ENCODE measurements at places on chromosomes 4 and X.

DNA sequence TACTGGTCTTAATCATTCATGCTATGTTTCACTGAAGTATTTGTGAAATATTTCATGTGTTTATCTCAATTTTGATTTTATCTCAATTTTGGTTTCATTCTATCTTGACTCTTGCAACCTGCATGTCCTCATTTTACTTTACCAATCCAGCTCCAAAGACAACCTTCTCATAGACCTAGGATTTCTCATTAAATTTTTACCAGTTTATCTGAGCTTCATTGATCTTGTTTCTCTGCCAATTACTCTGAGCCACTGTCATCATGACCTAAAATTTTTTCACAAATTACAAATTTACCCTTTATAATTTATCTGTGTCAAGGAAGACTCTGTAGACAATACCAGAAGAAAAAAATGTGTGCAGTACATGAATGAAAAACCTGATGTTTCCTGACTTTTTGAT, 18.6 kb upstream of the UGT2B17 start:
- no peak for DNase-seq

DNA sequence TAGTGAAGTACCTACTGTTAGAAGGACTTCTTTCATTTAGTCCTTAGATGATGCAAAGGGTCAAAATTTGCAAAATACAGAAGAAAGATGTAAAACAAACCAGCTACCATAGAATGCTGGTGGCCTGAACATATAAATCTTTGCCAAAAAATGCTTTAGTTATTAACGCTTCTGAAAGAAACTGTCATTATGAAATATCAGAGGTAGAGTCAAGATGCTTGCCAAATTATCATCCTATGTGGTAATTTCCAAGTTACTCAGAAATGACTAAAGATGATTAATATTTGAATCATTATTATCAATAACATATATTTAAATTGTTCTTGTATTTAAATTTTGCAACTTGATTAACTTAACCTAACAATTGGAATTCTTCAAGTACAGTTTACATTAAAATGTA, 588.4 kb upstream of the FAM241A start:
- DNase-seq, result no peak

DNA sequence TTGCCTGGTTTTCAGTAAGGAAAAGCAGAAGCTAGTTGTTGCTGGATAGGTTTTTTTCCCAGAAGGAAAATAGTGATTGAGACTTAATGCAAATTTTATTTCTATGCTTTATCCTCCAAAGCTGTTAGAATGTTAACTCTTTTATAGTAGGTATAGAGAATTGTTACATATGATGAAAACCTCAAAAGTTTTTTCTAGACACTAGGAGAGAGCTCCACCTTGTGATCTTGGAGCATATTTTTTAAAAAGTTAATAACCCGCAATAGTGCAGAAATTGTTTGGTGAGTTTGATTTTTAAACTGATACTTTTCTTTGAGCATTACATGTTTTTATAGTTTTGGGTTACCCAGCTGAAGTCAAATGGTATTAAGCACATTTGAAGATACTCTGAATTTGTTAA, 56.5 kb downstream of the STAG2 start:
- no peak for DNase-seq

GRCh38 chr4:112296949-112297880, at the start of gene ALPK1:
TSS of gene ALPK1 (plus strand) at chr4:112297369.
- no peak for DNase-seq

DNA sequence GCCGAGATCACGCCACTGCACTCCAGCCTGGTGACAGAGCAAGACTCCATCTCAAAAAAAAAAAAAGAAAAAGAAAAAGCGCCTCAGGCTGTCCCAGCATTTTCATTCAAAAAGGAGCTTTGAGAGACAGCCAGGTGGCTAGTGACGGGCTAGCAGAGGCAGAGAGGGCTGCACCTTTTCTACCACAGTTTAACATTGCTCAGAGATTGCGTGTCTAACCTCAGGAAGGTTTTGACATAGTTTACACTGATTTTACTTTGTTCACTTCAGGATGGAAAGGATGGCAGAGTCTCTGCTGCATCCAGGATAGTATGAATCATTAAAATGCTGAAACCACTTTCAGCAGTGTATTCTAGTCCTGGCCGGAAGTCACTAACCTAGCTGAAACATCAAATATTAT, 28.1 kb downstream of the ZFP42 start:
- no peak for DNase-seq

DNA sequence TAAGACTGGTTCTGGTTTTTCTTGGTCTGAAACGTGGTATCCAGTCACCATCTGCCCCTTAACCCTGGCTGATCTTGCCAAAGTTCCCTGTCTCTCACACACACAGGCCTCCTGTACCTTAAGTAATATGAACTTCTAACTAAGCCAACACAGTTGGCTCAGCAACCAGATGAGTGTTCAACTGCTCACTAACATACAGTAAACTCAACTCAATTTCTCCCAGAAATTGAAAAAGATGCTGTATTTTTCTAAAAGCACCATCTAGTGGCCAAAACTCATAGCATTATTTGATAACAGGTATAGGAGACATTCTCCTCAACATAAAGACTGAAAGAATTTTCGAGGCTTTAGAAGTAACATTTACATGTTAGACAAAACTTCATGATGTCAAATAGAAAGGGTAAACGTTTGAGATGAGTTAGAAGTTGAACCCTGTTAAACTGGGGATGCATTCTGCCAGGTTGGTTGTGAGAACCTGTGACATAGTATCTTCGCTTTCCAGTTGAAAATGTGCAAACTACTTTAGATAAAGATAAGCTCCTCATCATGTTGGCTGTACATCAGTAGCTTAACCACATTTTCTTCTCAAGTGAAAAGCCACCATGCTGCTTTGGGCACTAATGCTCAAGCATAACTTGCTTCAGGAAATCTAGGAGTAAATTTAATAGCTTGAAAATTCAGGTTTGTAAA, 31.2 kb downstream of the CCNI start:
- no peak for DNase-seq

- no peak for DNase-seq
Observed at GRCh38 chr4:74021601-74022000, 16.9 kb downstream of the CXCL3 start.

GRCh38 chr4:8128100-8128856, 30.3 kb downstream of the ABLIM2 start:
- no peak for DNase-seq

- DNase-seq, result no peak
Observed at GRCh38 chr4:72666910-72667309, 97.9 kb upstream of the ADAMTS3 start.

All from left lobe of liver (tissue), 2 donors.